ENCODE measurements at places on chromosomes 12 and 14.

- no peak for DNase-seq
Observed at GRCh38 chr14:55976655-55977054, 141.6 kb upstream of the PELI2 start.

DNA sequence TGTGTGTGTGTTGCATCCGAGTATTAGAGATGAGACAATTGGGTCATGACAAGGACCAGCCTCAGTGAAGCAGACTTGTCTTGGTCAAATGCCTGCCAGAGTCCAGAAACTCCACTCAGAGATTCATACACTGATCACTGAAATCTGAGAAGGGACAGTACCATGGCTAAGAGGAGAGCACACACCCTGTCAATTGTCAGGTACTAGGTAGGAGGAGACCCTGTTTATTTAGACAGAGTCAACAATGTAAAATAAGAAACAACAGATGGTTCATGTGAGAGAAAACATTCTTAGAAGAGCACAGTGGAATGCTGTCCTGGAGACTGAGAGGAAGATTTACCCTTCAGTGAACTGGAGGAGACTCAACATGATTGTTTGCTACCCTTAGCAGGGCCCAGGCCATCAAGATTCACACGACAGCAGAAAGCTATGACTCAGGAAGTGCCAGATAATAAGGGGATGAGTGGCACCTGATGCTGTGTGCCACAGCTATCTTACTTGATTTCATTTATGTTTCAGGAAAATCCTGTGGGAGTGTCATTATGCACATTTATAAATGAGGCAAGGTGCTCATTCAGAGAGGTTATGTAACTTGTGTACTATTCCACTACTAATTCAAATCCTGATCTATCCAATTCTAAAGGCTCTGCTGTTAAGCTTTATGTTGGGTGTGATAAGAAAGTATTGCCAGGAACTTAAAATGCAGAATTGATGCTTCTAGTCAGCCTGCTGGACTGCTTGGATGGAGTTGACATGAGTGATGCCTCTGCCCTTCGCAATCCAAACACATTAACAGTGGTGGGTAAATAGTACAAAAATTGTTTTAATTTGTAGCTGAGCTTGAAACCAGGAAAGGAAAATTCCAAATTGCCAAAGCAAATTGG lies 136.6 kb upstream of the NEDD1 start:
- no peak for DNase-seq

- DNase-seq, result no peak
Observed at GRCh38 chr14:103097244-103097993, 2.9 kb downstream of the EXOC3L4 start.

- no peak for DNase-seq
Observed at GRCh38 chr14:69289811-69290520, 30.0 kb downstream of the GALNT16 start.

GRCh38 chr12:121800694-121801594 lies 2.9 kb upstream of the SETD1B start:
- DNase-seq, result peak; percentile 65

DNA sequence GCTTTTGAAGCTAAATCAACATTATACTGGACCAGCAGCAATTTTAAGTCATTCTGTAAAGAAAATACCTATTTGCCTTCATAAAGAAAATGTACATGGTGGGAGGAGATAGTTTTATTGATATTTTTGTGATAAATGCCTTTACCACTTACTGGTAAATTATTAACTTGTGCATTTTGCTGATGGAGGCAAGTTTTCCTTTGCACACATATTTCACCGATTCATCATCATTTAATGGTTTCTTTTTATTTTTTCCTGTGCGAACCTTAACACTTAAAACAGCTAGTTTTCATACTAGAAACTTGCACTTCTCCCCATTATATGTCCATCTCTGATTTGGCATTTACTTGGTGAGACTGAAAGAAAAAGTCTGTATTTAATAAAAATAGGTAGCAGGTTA lies 239.3 kb downstream of the TRHDE start:
- no peak for DNase-seq

- no peak for DNase-seq
Observed at GRCh38 chr14:94059998-94060397, 21.0 kb downstream of the DDX24 start.

DNA sequence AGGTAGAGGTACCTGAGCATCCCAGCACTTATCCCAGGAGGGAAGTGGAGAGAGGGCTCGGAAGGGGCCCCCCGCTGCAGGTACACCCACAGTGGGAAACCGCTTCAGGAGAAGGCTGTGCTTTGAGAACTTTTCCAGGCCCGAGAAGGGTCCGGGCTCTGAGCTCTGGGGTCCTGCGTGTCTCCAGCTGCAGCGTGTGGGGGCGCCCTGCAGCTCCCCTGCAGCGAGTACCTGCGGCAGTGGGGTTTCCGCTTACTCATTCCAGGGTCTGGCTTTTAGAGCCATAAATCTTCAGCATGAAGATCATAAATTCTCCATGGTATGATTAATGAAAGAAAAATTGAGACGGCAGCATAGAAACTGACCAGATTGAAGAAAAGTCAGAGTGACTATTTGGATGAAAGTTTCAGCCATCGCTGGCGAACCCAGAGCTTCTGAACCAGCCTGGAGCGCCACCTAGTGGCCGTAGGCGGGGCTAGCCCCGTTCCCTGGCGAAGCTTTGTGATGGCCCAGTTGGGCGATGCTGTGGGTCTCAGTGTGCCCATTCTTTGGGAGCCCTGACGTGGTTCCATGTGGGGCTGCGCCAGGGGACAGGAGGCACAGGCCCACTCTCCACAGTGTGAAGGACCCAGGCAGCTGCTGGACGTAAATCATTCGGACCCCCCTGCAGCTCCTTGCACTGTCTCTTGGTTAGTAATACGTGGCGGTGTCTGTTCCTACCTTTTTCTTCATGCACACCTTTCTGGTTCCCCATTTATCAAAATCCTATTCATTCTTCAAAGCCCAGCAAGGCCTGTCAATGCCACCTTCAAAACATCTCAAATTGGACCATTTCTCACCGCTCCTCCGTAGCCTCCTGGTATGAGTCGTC lies 198.2 kb downstream of the TSPAN9 start:
- peak; percentile 65 for DNase-seq

- no peak for DNase-seq
Observed at GRCh38 chr12:119781804-119782203, 95.3 kb downstream of the CIT start.

DNA sequence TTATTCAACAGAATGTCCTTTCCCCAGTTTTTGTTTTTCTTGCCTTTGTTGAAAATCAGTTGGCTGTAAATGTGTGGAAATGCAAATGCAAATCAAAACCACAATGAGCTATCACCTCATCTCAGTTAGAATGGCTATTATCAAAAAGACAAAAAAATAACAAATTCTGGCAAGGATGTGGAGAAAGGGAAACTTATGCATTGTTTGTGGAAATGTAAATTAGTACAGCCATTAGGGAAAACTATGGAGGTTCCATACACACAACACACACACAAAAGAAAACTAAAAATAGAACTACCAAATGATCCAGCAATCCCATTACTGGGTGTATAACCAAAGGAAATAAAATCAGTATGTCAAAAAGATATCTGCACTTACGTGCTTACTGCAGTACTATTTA lies 518.8 kb upstream of the ATXN7L3B start:
- DNase-seq, result no peak

GRCh38 chr12:7156259-7157197 lies 26.4 kb downstream of the CLSTN3 start:
- DNase-seq, result no peak

- DNase-seq, result no peak
Observed at GRCh38 chr14:80549141-80549540, 337.8 kb upstream of the DIO2 start.

DNA sequence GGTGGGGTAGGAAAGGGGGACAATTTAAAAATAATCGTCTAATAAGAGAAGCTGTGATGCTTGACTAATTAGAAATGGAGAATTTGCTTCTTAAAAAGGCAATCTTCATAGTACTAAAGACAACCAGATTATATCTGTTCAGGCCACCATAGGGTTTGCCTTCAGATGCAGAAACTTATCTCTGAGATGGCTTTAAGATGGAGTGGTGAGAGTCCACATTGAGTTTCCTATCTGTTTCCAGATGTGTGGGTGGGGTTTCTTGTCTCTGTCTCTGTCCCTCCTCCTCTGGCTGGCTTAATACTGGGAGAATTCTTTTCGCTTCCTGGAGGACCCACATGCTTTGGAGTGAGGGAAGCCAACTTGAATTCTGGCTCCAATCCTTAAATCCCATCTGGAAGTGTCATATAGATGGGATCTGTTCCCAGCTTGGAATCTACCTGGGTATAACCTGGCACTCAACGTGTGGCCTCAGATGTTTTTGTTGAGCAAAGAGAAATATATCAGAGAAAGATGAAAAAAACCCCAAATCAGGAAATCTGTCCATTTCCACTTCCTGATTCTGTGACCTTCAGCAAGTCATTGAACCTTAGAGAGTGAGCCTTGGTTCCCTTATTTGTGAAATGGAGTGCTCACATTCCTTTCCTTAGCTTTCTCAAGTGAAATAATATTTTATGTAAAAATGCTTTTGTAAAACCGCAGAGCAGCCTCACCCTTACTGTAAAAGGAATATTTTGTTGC lies 66.4 kb downstream of the CHST11 start:
- DNase-seq, result no peak

All from stimulated activated CD4-positive, alpha-beta T cell treated with anti-CD3 and anti-CD28 coated beads, Interleukin-12 subunit alpha, Interleukin-12 subunit beta, amount 100 ng/mL, for 4 hours (primary cell).